ENCODE measurements at places on chromosomes 6 and 20.

- peak; percentile 40 for DNase-seq
Measured at GRCh38 chr20:63183422-63184146, 32.3 kb downstream of the YTHDF1 start.

GRCh38 chr20:9407805-9408421 lies 106.5 kb upstream of the LAMP5 start:
- peak; percentile 72 for DNase-seq

- DNase-seq: no peak
Measured at GRCh38 chr6:91669154-91669870, 1082.4 kb upstream of the MAP3K7 start.

GRCh38 chr6:12381587-12381986 lies 91.4 kb downstream of the EDN1 start:
- no peak for DNase-seq

- no peak for DNase-seq
Measured at GRCh38 chr6:115442323-115442722, 618.4 kb downstream of the FRK start.

DNA sequence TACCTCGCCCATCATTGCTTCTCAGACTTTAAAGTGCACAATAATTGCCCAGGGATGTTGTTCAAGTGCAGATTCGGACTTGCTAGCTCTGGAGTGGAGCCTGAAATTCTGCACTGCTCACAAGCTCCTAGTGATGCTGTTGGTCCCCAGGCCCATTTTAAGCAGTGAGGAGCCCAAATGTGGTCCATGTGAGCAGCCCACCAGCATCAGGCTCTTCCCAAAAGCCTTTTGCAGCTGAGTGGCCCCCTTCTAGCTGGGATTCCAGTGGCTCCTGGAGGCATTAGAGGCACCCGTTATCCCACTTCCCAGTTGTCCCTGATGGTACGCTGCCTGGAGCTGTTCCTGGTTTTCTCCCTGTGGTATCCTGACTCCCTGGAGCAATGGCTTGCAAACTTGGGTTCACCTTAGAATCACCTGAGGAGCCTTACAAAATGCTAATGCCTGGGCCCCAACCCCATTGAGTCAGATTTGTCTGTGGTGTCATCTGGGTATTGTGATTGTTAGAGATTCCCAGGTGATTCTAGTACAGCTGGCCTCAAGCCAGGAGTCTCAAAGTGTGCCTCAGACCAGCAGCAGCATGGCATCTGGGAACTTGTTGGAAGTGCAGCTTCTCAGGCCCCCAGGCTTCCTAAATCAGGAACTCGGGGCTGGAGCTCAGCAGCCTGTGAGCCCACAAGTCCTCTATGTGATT lies 186.9 kb upstream of the SLC24A3 start:
- DNase-seq: no peak

- no peak for DNase-seq
Measured at GRCh38 chr6:20399518-20399917, 2.2 kb upstream of the E2F3 start.

GRCh38 chr6:35643162-35643535 lies 45.6 kb downstream of the FKBP5 start:
- DNase-seq: no peak

- DNase-seq: no peak
Measured at GRCh38 chr20:51134405-51134804, 111.5 kb upstream of the KCNG1 start.

DNA sequence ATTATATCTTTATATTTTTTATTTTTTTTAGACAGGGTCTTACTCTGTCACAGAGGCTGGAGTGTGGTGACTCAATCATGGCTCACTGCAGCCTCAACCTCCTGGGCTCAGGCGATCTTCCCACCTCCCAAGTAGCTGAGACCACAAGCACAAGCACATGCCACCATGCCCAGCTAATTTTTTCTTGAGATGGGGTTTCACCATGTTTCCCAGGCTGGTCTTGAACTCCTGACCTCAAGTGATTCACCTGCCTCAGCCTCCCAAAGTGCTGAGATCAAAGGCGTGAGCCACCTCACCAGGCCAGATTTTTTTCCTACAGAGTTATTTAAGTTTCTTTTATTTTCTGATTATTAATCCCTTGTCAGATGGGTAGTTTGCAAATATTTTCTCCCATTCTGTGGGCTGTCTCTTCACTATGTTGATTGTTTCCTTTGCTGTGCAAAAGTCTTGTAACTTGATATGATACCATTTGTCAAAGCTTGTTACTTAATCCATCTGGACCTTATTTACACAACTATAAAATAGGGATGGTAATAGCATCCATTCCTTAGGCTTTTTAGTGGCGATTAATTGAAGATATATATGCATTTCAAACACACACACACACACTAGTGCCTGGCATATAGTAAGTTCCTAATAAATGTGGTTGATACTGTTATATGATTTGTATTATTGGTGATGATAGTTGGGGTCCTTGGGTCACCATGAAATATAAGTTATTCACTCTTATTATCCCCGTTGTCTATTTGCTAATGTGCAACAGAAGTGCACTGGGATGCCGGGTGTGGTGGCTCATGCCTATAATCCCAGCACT lies 187.1 kb downstream of the BCAS1 start:
- no peak for DNase-seq

GRCh38 chr6:3346476-3346875 lies 87.7 kb downstream of the PSMG4 start:
- DNase-seq: no peak

DNA sequence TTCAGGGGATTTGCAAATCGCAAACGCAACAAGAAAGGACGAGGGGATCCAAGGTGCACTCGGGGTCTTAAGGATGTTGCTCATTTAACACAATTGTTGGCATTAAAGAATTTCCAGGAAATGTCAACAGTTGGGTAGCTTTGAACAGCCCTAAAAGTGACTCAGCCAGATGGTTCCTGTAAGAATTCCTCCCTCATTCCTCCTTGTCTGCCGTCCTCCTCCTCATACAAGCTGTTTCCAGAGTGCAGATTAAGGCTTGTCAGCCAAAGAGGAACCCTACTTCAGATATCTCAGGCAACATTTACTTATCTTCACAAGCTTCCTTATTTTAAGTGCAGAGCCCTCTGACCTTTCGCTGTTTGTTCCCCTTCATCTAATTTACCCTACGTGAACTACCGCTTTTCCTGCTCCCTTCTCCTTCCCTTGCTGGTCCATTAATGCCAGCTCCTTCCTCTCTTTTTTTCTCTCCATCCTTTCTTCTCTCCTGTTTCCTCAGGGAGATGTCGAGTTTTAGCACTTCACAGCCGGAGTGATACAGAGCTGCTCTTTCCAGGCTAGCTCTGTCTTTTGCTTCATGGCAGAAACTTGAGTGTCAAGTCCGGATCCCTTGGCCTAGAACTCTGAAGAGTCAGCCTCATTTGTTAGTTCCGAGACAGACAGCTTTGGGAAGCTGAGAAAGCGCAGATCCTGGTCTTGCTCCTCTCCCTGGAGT lies 26.1 kb upstream of the TBC1D7 start:
- DNase-seq: no peak

GRCh38 chr20:1033751-1034414 lies 31.8 kb upstream of the RSPO4 start:
- no peak for DNase-seq

- no peak for DNase-seq
Measured at GRCh38 chr6:56628105-56628504, 14.6 kb downstream of the DST start.

GRCh38 chr6:35038076-35038475 lies 103.1 kb downstream of the TCP11 start:
- DNase-seq: no peak

DNA sequence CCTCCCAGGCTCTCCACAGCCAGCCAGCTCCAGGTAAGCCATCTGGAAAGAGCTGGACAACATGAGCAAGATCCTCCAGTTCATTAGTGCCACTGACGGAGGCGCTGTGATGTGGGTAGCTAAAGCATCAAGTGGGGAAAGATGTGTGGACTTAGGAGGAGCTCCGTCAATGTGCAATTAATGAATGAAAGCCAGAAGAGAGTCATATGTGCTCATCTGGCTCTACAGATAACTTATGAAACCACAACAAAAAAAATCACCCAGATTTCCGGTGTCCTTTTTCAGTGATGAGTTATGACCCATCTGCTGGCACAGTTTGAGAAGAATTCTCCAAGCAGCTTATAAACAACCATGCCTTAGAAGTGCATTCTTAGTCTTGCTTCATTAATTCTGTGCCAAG lies 311.7 kb upstream of the PLCB4 start:
- DNase-seq: no peak

DNA sequence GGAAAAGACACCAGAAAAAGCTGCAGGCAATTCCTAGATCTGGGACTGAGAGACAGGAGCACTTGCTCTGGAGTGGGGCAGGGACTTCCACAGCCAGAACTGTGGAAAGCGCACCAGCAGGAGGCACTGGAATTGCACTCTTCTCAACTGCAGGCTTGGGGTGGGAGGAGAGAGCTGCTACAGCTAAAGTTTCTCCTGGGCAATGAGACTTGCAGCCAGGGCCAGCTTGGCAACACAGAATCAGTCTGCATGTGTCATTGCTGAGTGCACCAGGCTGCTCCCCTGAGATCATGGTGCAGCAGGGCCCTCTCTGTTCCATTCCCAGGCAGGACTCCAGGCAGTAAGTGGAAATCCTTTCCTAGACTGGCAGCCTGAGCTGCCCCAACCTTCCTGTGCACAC lies 145.8 kb downstream of the INSM1 start:
- no peak for DNase-seq

DNA sequence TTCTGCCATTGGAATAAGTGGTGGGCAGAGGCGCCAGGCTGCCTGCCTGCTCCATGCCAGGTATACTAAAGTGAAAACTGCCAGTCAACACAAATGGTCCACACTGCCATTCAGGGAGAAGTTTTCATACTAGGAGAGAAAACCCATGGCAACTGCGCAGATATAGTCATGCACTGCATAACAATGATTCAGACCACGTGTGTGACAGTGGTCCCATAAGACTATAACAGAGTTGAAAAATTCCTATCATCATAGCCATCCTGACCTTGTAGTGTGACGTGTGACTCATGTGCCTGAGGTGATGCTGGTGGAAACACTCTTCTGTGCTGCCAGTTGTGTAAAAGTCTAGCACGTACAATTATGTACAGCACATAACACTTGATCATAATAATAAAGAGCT lies 25.1 kb downstream of the ZC3H12D start:
- DNase-seq: peak; percentile 39

DNA sequence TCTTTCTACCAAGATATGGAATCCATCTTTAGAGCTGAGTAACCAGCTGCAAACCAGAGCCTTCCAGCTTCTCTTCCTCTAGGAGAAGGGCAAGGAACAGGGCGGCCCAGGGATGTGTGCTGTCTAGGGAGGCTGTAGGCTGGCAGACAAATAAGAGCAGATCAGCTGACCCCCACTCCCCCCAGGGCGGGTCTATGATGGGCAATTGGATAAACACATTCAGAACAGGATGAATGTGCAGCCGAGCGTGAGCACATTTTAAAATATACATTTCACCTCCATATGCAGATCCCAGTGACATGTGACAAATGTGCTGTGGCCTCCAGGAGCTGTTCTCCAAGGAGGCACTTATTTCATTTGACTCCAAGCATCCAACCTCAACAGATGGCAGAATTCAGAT lies 580.1 kb downstream of the PTPRT start:
- DNase-seq: no peak

DNA sequence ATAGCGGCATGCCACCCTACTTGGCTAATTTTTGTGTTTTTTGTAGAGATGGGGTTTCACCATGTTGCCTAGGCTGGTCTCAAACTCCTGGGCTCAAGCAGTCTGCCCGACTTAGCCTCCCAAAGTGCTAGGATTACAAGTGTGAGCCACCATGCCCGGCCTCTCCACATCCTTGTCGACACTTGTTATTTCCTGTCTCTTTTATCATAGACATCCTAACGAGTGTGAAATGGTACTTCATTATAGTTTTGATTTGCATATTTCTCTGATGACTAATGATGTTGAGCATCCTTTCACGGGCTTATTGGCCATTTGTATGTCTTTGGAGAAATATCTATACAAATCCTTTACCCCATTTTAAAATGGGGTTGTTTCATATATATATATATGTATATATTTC lies 39.0 kb upstream of the ASXL1 start:
- no peak for DNase-seq

DNA sequence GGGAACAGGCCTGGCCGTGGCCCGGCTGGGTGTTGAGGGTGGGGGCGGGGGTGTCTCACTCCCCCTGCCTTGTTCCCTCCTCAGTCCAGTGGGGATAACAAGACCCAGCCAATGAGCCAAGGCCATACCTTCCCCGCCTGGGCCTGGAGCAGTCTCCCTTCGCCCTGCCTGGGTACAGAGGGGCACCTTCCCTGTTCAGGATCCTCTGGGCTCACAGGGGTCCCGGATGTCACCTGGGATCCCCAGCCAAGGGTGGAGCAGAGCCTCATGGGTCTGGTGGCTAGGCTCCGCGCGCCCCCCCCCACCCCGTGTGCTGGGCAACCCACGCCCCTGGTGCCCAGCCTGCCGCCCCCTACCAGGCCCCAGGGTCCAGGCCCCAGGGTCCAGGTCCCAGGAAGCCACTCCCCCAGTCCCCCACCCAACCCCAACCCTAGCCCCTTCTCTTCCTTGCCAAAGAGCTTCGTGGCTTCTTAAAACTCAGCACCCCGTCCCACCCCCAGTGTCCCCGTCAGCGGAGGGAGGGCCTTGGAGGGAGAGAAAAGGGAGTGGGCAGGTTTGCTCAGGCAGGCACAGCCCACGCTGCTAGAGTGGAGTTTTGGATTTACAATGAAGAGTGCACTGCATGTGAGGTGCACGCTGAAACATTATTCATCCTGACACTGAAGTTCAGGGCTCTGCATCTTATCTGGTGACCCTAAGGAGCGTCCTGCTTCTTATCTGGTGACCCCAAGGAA lies 11.8 kb downstream of the HRH3 start:
- no peak for DNase-seq

DNA sequence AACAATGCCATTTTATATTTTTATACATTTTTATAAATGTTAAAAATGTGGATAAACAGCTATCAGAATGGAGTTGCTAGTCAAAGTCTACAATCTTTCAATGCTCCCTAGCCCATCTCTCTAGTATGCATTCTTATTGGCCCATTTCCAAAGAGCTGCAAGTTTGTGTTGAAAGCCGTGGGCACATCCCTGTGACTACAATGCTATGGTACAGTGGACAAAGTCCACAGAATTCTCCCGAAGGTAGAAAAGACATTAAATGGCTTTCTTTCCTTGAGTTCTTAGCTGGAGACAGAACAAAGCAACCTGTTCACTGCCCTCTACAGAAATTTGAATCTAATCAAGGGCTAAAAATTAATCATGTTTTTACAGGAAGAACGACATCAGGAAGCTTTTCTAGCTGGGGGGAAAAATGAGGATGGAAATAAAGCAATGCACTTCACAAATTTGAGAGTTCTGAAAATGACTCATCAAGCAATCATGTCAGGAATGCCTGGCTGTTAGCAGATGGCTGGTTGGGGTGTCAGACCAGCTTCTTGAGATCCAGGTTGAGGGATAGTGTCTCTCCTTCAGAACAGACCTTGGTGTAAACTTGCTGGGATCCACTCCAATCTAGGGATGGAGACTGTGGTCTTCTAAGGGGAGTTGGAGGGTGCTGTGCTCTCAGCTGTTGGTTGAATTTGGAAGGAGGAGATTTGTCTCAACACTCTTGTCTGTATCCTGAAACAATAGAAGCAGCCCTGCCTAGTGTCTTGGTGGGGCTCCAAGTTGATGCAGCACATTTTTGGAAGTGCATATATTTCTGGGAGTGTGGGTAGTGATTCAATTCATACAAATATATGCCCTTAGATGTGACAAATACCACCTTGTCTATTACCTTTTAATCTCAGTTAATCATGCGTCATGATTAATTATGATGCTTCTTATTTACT lies 143.4 kb upstream of the PHACTR1 start:
- peak; percentile 34 for DNase-seq
